ENCODE measurements at places on chromosomes 1 and 21.

- DNase-seq = no peak
Measured at GRCh38 chr21:41562101-41563000, 54.4 kb upstream of the TMPRSS2 start.

DNA sequence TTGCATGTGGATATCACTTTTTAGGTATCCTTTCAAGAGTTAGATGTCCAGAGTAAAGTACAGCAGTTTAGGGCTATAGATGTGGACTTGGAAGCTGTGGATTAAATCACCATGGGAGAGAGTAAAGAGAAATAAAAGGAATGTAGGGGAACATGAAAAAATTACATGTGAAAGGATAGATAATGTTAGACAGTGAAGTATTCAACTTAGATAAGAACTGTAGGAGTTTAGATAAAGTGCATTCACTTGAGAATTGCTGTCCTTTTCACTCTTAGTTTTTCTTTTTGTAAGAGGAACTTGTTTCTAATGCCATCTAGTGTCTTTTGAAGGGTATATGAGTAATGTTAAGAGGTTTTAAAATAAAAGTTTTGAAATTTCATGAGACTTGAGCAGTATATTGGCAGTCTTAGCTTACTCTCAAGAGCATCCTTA lies 40.1 kb downstream of the MAST2 start:
- DNase-seq = no peak

DNA sequence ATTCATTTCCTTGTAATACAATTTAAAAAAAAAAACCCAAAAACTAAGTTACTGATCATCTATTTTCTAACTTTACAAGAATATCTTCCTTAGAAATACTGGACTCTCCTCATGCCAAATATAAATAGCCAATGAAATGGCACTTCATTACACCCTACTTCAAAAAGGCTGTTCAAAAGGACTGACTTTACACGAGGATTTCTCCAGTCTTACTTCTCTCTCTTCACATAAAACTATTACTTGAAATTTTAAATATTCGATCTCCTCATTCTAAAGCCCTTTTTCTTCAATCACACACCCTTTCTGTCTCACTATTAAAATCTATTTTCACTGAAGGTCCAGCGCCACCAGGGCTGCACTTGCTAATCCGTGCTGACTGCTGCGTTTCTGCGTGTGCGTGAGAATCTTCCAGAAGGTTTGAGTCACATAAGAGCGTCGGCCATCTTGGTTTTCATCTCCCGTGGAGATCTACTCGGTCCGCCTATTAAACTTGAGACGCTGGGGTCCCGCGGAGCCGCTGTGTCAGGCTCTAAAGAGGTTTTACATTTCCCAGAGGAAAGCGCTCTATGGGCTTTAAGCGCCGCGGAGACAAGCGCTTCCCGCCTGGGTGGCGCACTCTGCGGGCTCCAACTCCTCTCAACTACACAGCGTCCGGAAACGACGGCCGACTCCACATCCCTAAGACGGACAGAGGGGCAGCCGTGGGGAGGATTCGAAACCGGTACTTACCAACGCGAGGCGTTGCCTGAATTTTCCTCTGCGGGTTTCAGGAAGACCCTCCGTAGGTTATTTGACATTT lies 631 bp downstream of the LRIF1 start:
- DNase-seq = peak; percentile 59

GRCh38 chr1:9253453-9254105 lies 19.0 kb downstream of the H6PD start:
- DNase-seq = no peak

- DNase-seq = no peak
Measured at GRCh38 chr1:156229809-156230472, 12.0 kb upstream of the BGLAP start.

DNA sequence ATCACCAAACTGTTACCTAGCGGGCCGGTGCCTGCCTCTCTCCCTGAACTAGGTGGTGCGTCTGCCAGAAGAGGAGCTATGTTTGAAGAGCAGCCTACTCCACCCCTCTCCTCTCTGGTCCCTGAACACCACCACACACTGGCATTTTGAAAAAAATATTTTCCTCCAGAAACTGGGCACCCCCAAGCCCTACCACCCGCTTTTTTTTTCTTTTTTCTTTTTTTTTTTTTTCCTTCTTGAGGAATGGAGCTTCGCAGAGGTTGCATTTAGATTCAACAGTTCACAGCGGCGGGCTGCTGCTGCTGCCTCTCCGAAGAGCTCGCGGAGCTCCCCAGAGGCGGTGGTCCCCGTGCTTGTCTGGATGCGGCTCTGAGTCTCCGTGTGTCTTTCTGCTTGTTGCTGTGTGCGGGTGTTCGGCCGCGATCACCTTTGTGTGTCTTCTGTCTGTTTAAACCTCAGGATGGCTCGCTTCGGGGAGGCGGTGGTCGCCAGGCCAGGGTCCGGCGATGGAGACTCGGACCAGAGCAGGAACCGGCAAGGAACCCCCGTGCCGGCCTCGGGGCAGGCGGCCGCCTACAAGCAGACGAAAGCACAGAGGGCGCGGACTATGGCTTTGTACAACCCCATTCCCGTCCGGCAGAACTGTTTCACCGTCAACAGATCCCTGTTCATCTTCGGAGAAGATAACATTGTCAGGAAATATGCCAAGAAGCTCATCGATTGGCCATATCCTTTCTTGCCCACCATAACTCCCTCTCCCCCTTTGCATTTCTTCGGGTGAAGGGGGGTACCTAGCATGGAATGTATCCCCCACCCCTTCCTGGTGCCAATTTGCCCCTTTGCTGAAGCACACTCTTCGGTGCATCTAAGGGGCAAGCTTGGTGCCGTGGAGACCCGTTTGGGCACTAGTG lies at the start of gene CACNA1E:
TSS of gene CACNA1E (plus strand) at position 233 of the 911 bp plus-strand sequence. CDS start at position 461, 228 bp downstream.
- no peak for DNase-seq

DNA sequence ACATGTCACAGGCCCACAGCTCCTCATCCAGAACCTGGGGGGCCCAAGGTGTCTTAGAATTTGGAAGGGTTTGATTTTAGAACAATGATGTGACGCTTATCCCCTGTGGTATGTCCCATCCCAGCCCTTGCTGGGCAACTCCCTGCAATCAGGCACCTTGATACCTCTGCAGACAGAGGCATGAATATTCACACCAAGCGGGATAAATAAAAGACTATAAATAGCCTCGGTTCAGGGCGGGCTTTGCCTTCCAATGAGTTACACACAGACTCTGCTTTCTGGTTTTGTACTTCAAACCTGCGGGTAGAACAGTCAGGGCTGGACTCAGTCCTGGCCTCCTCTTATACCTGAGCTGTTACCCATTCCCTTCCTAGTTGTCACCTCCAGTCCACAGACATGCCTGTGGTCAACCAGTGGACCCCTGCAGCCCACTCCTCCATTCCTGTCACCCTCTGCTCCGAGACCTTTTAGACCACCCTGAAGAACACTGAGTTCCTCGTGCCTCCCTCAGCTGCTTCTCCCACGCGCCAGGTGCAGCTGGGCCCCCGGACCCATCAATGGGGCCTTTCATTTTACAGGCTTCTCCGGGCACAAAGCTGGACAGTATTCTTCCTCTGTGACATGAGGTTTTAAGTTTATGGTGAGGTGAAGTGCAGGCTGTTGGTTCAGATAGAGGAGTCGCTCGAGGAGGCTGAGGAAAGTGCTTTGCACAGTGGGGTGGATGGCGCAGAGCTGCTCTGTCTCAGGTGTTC lies 120.1 kb upstream of the TNR start:
- no peak for DNase-seq

- DNase-seq = no peak
Measured at GRCh38 chr1:236287757-236288619, 6.2 kb upstream of the ERO1B start.
